M059J (cell line): ENCODE measurements at places on chromosomes 11 and 22. TPM values are rescaled to one million over a fixed set of nuclear protein-coding genes. Genes with fewer than 3 reads are reported as not detected.

DEFB131B gene
- total RNA-seq: not detected in 2 replicates

KRTAP5-2 gene
- total RNA-seq: not detected in 2 replicates

MRPL17 gene
- 125 and 132 TPM in 2 replicates for total RNA-seq

SCGB1A1 gene
- total RNA-seq: not detected in 2 replicates

FJX1 gene
- 10.5 and 14.4 TPM in 2 replicates for total RNA-seq

FIBIN gene
- total RNA-seq: 0.05 TPM in 1 of 2 replicates, not detected in the other

TTC9C gene
- total RNA-seq: 64.6 and 70.6 TPM in 2 replicates

NPTXR gene
- total RNA-seq: 0.76 and 1.9 TPM in 2 replicates
